ENCODE measurements at places on chromosomes 12 and 14.

DNA sequence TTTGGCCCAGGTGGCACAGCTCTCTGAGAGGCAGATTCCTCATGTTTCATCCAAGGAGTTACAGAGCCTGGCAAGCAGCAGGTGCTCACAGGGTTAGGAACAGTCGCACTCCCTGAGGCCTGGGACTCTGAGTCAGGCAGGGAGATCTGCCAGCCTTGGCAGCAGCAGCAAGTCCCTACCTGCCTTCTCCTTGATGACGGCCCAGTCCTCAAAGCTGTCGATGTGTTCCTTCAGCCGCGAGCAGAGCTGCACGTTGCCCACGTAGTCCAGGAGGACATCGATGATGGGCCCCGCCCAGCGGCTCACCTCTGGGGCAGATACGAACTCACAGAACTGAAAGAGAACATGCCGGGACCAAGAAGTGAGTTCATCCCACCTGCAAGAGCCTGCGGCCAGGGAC, 10.4 kb downstream of the FAM181A start:
- no peak for DNase-seq

DNA sequence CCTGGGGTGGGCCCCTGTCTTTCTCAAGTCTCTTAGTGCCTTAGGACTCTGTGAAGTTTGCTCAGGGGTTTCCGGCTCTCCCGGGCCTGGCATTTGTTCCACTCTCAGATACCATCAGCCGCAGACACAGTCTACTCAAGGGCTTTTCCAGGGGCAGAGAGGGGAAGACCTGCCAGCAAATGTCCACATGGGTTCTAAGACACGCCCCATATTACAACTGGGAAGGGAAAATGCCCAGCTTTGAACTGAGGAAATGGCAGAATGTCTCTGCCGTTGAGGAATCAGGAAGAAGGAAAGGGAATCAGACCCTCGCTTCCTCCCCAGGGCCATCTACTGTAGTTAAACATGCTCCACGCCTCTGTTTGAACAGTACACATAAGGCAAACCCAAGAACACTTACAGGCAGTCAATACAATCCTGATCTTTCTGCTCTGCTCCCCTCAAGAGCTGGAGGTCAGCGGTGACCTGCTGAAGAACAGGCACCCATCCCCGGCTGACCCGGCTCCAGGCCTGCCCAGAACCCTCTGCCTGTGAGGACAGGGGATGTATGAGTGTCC, 7.9 kb downstream of the CCDC85C start:
- DNase-seq: no peak

DNA sequence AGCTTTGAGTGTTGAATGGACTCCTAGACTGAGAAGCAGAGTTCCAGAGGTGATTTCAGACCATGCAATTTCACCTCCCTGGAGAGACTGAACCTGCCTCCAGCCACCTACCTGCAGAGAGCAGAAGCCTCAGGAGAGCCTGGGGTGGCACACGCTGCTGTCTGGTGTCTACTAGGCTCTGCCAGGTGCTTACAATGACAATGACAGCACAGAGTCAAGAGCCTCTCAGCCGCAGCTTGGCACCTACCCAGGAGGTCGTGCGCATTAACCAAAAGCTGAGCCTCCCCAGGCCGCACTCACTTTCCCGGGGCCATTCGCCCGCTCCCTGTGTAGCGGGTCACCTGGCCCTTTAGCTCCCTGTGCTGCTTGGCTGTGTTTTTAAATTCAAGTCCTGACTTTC, 63.2 kb downstream of the TESC start:
- no peak for DNase-seq

GRCh38 chr14:55832974-55833373, 253.0 kb downstream of the KTN1 start:
- no peak for DNase-seq

DNA sequence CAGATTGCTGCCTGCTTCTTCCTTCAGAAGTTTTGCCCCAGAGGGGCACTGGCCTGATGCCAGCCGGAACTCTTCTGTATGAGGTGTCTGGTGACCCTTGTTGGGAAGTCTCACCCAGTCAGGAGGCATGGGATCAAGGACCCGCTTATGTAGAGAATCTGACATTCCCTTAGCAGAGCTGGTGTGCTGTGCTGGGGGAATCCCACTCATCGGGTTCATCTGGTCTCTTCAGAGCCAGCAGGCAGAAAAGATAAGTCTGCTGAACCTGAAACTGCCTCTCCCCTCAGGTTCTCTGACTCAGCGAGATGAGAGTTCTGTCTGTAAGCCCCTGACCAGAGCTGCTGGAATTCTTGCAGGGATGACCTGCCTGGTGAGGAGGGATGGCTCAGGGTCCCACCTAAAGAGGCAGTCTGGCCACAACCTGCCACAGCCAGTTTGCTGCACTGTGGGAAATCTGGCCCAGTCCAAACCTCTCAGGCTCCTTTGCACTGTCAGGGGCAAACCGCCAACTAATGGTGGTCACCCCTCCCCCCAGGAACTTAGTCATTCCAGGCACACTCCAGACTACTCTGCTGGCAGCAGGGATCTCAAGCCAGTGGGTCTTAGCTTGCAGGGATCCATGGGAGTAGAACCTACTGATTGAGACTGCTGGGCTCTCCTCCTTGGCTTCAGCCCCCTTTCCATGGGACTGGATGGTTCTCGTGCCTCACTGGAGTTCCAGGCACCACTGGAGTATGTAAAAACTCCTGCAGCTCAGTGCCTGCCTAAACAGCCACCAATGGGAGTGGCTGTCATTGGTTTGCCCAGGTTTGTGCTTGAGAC, 4.1 kb downstream of the CLEC2D start:
- peak; percentile 62 for DNase-seq

GRCh38 chr12:59715434-59715833, 119.6 kb downstream of the SLC16A7 start:
- no peak for DNase-seq

DNA sequence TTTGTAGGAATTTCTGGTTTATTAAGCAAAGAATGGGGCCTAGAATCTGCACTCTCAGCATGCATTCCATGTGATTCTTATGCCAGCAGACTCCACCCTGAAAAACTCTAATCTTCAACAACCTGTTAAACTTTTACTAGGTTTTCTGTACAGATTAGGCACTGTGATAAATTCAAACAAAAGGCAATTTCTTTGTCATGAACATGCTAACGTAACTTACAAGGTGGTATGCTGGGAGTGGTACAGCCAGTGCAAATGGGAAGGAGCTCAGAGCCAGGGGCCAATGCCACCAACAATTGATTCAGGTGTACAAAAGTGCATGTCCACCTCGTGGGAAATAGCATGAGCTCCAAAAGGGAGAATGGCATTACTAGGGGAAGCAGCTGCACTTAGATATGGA, 83.0 kb downstream of the PPFIBP1 start:
- no peak for DNase-seq

GRCh38 chr12:53804429-53804828, 52.6 kb upstream of the CISTR start:
- no peak for DNase-seq

- no peak for DNase-seq
Observed at GRCh38 chr12:100295764-100296555, 29.0 kb downstream of the SCYL2 start.

DNA sequence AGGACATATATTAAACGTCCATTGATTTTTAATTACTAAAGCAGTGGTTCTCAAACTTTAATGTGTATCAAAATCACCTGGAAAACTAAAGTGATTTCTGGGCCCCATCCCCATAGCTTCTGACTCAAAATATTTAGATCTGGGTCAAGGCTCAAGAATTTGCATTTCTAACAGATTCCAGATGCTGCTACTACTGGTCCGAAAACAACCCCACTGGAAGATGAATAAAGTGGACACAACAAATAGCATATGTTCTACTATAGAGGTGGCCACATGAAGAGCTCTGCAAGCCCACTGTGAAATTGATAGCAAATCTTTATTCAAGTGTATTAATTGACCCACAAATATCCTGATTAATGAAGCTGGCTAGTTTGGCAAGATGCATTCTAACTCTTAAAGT, 69.4 kb downstream of the SPATA7 start:
- no peak for DNase-seq

DNA sequence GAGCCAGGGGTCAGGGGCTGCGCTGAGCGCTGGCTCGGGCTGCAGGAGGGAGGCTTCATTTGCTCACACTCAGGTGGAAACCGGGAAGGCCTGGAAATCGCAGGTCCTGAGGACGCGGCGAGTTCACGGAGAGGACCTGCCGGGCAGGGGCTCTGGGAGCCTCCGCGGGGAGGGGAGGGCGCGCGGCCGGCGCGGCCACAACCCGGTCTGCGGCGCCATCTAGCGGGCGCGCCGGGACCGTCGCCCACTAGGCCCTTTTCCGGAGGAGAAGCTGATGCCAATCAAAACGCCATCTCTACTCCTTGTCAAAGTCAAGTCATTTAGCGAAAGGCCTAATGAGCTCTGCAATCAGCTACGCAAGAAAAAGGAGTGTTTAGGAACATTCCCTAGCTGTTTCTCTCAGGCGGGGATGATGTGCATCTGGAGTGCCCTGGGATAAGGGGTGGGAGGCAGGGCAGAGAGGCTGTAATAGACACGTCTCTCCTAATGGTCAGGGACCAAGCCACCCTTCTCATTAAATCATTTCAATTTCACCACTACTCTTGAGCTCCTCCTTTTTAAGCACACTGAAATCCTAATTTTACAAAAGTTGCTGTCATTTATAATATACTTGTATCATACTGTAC, 885.8 kb upstream of the TMEM132C start:
- peak; percentile 7 for DNase-seq

DNA sequence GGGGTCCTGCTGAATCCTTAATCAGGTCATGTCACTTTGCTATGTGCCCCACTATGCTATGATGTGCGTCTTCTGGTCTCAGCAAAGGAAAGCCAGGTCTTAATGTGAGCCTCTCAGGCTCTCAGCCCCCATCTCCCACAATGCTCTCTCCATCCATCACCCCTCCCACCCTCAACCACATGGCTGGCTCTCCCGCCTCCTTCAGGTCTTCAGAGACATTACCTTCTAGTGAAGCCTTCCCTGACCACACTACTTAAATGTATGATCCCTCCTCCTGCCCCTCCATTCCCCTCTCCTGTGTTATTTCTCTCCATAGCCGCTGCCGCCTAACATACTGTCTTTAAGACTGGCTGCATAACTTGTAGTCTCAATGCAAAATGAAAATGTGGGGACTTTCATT, 50.5 kb downstream of the KRT80 start:
- DNase-seq: no peak

DNA sequence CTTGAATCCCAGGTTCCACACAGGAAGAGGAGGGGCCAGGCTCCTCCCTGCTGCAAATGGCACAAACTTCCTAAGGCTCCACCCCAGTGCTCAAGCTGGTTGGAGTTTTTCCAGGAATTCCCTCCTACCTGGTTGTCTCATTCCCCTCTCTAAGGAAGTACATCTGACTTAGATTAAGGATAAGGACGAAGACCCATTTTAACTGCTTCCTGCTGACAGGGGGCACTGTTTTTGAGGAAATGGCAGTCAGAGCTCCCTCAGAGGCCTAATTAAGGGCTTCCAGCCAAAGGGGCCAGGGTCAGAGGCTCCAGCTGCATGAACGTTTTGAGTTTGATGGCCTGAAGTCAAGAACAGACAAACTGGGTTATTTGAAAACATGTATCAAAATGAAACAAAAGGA, 1084.7 kb downstream of the SLC6A15 start:
- no peak for DNase-seq

- DNase-seq: no peak
Observed at GRCh38 chr14:91899806-91900205, 32.5 kb upstream of the TC2N start.

- DNase-seq: no peak
Observed at GRCh38 chr12:103715494-103715893, 125.5 kb downstream of the NT5DC3 start.

- DNase-seq: no peak
Observed at GRCh38 chr12:48013287-48013686, 9.0 kb upstream of the COL2A1 start.

GRCh38 chr12:77058740-77059139, 6.6 kb downstream of the E2F7 start:
- DNase-seq: no peak

GRCh38 chr12:50078281-50078680, 6.9 kb upstream of the SMARCD1 start:
- no peak for DNase-seq

DNA sequence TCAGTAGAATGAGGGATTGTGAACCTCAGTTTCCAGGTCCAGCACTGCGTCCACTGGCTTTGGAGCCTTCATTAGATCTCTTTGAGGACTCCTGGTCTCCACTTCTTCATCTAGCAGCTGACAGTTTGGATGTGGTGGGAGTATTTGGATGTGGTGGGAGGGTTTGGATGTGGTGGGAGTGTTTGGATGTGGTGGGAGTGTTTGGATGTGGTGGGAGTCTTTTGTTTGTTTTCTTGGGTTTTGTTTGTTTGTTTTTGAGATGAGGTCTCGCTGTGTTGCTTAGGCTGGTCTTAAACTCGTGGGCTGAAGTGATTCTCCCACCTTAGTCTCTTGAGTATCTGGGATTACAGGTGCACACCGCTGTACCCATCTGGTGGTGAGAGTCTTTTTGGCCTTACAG, 64.7 kb downstream of the IFT43 start:
- DNase-seq: no peak

Data from CD4-positive, alpha-beta T cell treated with Interleukin-12 subunit alpha and Interleukin-12 subunit beta, for 1 hour (primary cell).